ENCODE measurements at places on chromosomes 5 and 9. TPM values are rescaled to one million over a fixed set of nuclear protein-coding genes. Genes with fewer than 3 reads are reported as not detected.

Gene GPX8
- total RNA-seq: 0.37 TPM

Gene SPINK4
- 1.3 TPM for total RNA-seq

Gene PLK2
- 1,144 TPM for total RNA-seq

Gene HAPLN1
- total RNA-seq: not detected

Gene GPR107
- total RNA-seq: 12.0 TPM

Gene TUSC1
- total RNA-seq: 17.9 TPM

Gene PCDHGA9
- total RNA-seq: 0.31 TPM

Gene BTNL8
- 0.13 TPM for total RNA-seq

Gene CARTPT
- not detected for total RNA-seq

Gene FASTKD3
- 8.3 TPM for total RNA-seq

Gene PCDHA2
- total RNA-seq: 0.05 TPM

Gene FBN2
- total RNA-seq: 0.18 TPM

Gene PCDHGC4
- not detected for total RNA-seq

Gene PDE6A
- total RNA-seq: not detected

Gene SV2C
- total RNA-seq: 0.05 TPM

Gene OCLN
- 43.6 TPM for total RNA-seq

Gene ENTREP1
- not detected for total RNA-seq

Gene IFNA13
- not detected for total RNA-seq

Gene APC
- total RNA-seq: 26.0 TPM

Gene PCDHA11
- total RNA-seq: not detected

Gene TEX48
- not detected for total RNA-seq

Gene FABP6
- 2.9 TPM for total RNA-seq

Gene SLC28A3
- total RNA-seq: 4.7 TPM

Gene BARHL1
- total RNA-seq: not detected

Gene MYMK
- not detected for total RNA-seq

Gene PAEP
- total RNA-seq: not detected

Measured in HT-29 (cell line).